ENCODE measurements at places on chromosomes 12 and 14. TPM values are rescaled to one million over a fixed set of nuclear protein-coding genes. Genes with fewer than 3 reads are reported as not detected.

The OR4K15 gene
- total RNA-seq = not detected

GRCh38 chr12:12008232-12008850, 62.4 kb upstream of the BCL2L14 start:
- no peaks in the 10 kb centered on the region for H3K36me3 ChIP-seq
- no peaks in the 10 kb centered on the region for H3K4me1 ChIP-seq
- no peaks in the 10 kb centered on the region for H3K27me3 ChIP-seq
- H3K27ac ChIP-seq = no peak overlapping the region
- H3K4me3 ChIP-seq = no peak overlapping the region

The PPFIA2 gene
- total RNA-seq = 46.6 TPM

DNA sequence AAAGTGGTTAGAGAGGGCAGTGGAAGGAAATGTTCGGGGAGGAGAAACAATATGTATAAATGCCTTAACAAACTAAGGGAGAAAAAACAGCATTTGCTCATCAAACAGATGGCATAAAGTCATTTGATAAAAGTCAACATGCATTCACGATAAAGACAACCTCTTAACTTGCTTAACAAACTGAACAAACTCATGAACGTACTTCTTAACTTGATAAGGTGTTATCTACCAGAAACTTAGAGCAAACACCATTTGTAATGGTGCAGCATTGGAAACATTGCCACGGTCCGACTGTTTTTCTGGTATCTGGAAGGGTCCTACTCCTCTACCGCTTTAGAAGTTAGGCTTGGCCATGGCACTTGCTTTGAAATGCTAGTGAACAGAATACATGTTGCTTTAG, 4.2 kb upstream of the RPS6KL1 start:
- DNase-seq = no peak
- H3K27me3 ChIP-seq = no peaks in the 10 kb centered on the region
- no peak overlapping the region for H3K4me3 ChIP-seq
- no peaks in the 10 kb centered on the region for H3K4me1 ChIP-seq
- no peak overlapping the region for H3K27ac ChIP-seq
- H3K36me3 ChIP-seq = no peaks in the 10 kb centered on the region

All from aorta (tissue), 5 donors.